ENCODE measurements at places on chromosomes 13 and 19.

DNA sequence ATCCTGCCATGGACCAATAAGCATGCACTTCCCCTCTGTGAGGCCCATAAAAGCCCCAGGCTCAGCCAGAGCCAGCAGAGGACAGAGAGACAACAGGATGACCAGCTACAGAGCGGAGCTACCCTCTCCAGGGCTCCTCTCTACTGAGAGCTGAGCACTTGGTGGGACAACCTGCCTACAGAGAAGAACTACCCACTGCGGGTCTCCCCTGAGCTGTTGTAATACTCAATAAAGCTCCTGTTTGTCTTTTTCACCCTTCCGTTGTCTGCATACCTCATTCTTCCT, 7.5 kb upstream of the BAX start:
- no peak for DNase-seq

GRCh38 chr13:112616586-112617362, 28.8 kb upstream of the TUBGCP3 start:
- DNase-seq = no peak

- no peak for DNase-seq
Measured at GRCh38 chr19:40687525-40688016, 2.9 kb downstream of the NUMBL start.

GRCh38 chr13:64000321-64000720, 2584.7 kb upstream of the PCDH20 start:
- no peak for DNase-seq

DNA sequence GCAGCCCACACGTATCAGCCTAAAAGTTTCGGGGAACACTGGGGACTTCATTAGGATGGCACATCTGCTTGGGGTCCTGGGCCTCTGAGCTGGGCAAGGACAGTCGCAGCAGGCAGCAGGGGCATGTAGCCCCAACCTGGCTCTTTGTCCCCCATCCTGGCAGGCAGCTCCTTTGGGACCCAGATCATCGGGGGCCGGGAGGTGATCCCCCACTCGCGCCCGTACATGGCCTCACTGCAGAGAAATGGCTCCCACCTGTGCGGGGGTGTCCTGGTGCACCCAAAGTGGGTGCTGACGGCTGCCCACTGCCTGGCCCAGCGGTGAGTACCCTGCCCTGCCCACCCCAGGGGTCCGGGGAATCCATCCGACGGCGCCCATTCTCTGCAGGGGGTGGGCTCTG, 3.3 kb downstream of the GZMM start:
- DNase-seq = no peak

DNA sequence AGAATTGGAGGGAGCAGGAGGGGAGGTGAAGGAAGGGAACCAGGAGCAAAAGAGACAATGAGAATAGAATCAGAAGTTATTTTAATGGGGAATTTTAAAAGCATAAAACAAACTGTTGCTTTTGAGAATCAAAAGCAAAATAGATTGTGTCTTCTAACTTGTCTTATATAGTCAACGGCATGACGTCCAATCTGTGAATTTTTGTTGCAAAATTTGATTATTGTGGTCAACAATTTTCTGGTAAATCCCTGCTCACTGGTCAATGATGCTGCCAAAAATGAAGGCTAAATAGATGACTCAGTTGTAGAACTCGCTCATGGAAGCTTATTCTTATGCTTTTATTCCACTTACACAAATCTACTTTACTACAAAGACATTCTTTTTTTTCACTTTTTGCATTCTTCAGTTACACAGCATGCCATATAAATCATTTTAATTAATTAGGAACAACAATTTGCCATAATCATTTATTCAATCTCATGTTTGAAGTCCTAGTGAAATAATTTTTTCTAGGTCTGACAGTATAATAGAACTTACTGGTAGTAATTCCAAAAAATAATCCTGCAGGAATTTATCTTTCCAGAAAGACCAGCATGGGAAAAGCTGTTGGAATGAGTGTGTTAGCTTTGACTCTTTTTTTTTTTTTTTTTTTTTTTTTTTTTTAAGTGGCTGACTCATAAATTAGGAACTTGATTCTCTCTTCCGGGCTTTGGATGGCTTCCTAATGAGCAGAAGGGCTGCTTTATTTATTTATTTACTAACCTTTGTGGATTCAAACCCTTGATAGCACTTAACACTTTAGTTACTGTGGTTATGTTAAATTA, 256.9 kb downstream of the SPRY2 start:
- DNase-seq = no peak

DNA sequence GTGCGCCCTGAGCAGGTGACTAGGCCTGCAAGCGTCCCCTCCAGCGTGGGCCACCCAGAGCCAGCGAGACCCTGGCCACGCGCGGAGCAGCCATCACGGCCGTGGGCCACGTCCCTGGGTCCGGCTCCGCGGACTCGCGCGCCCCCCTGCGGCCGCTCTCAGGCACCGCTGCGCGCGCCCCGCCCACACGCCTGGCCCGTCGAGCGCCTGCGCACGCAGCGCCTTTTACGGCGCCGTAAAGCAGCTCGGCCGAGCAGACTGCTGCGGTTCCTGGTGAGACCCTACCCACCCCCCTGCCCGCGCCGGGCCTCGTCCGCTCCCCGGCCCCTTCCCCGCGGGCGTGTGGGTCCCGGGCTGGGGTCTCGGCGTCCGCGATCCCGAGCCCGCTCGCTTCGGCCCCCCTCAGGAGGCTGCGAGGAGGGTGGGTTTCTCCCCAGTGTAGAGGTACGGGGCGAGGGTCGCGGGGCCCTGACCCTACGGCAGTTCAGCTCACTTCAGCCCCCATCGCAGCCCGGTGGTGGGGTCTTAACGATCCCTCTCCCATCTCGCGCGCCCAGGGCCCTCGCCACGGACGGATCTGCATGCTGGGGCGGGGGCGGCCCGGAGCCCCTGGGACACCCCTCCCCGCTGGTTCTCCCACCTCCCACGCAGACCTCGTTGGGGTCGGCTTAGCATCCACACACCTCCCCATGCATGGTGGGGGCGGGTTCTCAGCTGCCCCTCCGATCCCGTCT, at the start of gene TRAPPC5:
Gene TRAPPC5 (plus strand): TSS at position 228 of the 734 bp plus-strand sequence. CDS start 1,421 bp downstream, outside the sequence.
- DNase-seq = peak; percentile 74

- no peak for DNase-seq
Measured at GRCh38 chr13:41708713-41709112, 251.4 kb downstream of the RGCC start.

DNA sequence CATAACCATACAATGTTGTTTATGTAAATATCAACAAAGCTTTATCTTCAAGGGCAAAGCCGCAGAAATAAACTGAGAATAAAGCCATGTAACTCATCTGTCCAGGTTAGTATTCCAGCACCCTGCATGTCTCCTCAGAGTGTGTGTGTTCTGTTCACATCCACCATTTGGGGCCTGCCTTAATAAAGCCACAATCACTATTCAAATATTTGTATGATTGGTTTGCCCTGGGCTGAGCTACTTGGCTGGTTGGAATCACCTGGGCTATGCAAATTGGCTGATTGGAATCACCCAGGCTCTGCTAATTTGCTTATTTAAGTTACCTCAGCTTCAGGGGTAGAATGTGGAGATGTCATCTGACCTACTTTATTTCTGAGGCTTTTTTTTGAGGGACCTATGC, 42.4 kb upstream of the ZNF737 start:
- DNase-seq = no peak

GRCh38 chr19:447064-447426, 13.8 kb downstream of the SHC2 start:
- DNase-seq = no peak

DNA sequence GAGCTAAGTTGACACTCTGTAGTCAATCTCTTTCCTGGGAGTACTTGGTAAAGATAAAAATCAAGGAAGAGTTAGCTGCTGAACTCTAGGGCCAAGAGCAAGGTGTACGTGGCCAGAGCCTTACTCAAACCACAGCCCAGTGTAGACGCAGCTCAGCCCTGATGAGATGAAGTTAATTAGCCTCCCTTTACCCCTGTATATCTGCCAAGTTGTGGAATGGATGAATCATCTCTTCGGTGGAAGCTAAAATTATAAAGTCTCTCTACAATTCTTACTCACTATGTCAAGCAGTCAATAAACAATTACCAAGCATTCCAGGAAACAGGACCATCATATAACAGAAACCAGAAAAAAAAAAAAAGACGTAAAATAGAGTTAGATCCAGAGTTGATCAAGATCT, 146.9 kb upstream of the UFM1 start:
- no peak for DNase-seq

DNA sequence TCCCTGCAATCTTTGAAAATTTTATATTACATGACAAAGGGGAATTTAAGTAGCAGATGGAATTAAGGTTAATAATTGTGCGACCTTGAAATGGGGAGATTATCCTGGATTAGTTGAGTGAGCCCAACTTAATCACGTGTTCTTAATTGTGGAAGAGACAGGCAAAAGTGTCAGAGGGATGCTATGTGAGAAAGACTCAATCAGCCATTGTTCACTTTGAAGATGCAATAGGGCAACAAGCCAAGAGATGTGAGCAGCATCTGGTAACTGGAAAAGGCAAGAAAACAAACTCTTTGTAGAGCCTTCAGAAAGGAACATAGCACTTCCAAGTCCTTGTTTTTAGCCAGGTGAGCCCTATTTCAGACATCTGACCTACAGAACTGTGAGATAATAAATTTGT, 247.7 kb downstream of the SLITRK1 start:
- DNase-seq = no peak

Data from stimulated activated CD8-positive, alpha-beta memory T cell treated with anti-CD3 and anti-CD28 coated beads, Interleukin-4, amount 100 ng/mL, for 4 hours (primary cell).